ENCODE measurements at places on chromosomes 6 and 20.

- DNase-seq: no peak
Observed at GRCh38 chr6:79134699-79135474, 56.8 kb upstream of the PHIP start.

GRCh38 chr6:170006900-170007467 is 255.6 kb downstream of the ERMARD start:
- no peak for DNase-seq

DNA sequence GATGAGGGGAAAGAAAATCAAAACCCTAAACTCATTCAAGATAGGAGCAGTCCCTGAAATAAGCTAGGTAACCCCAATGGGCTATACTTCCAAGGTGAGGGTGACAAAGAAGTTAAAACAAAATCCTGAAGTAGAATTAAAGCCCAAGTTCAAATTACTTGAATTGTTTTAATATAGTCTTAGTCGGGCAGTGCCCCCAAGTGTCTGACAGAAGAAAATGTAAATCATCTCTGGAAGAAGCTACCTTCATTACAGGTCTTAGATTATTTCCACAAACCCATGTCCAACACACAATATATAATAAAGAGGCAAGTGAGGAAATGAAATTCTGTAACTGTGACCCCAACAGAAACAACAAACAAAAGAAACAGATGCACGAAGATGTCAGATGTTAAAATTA is 36.8 kb upstream of the L3MBTL3 start:
- peak; percentile 15 for DNase-seq

DNA sequence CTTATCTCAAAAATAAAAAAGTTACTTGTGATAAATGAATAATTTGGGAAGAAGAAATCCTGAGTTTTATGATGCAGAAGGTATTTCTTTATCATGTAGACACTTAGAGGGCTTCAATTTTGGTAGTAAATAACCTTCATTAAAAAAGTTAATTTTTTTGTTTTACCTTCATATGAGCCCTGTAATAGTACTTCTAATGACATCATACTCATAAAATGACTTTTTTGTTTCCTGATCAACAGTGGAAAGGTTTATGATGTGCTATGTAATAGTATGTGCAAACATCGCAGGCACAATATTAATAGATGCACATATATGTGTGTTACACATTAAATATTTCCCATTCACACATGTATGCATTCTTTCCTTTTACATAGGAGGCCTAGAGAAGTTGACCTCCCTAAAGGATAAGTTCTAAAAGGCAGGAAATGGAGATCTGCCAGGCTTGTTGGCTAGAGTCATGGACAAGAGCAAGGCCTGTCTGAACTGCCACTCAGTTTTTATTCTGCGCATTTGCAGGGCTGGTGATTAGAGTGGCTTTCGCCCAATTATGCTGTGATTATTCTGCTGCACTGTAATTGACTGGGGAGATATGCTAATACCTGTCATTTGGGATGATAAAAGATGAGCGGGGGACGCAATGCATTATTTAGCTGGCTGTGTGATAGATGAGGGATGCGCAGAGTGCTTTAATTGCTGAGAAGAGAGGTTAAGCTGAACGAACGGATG is 272.6 kb downstream of the TMEM242 start:
- DNase-seq: no peak

- no peak for DNase-seq
Observed at GRCh38 chr20:57835588-57836455, 126.0 kb upstream of the PMEPA1 start.

DNA sequence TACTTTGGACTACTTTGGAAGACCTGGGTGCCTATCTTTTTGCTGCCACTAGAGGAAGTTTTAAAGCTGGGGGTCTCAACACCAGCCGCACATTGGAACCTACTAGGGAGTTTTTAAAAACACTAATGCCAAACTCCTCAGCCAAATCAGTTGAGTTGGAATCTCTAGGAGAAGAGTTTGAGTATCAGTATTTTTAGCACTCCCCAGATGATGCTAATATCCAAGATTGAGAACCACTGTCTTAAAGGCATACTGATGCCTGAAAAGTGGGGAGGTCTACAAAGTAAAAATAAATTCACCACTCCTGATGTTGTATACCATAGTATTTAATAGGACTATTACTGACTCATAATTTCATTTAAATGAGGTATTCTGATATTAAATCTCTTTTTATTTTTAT is 62.9 kb upstream of the COL21A1 start:
- DNase-seq: no peak

GRCh38 chr20:59161721-59162120 is 1.9 kb upstream of the ZNF831 start:
- DNase-seq: no peak

- DNase-seq: peak; percentile 24
Observed at GRCh38 chr6:147390909-147391536, 117.5 kb upstream of the SAMD5 start.

DNA sequence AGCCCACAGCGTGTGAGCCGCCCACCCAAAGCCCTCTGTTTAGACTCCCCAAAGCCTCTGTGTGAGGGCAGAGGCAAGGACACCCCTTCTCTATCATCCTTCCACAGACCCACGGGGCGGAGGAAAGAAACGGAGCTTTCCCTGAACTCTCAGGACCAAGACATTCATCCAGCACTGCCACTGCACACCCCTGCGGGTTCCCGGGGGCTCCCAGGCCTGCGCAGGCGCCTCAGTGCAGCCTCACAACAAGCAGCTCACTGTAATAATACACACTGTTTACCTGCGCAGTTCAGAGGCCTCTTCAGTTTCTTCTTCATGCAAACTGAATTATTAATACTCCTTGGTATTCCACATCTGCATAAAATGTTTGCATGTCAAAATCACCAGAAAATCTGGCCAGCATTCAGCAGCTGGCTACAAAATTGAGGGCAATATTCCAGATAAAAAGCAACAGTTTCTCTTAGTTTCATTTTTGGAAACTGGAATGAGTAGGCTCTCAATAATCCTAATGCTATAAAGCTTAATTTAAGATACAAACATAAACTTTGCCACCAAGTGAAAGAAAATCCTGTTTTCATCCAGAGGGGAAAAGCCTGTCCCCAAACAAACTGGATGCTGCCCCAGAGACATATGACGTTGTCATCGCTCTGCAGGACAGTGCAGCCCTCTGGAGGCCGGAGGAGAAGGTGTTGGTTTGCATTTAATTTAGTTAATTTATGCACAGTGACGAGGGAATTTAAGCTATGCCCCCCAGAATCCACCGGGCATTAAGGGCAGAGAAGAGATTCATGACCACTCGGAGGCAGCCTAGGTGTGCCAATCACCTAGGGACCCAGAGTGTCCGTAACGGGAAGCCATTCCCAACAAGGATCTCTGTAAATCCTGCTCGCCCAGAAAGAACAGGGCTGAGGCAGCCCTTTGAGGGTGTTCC is 45.3 kb downstream of the NINL start:
- peak; percentile 34 for DNase-seq

- DNase-seq: no peak
Observed at GRCh38 chr20:55790178-55790577, 215.1 kb downstream of the CBLN4 start.

DNA sequence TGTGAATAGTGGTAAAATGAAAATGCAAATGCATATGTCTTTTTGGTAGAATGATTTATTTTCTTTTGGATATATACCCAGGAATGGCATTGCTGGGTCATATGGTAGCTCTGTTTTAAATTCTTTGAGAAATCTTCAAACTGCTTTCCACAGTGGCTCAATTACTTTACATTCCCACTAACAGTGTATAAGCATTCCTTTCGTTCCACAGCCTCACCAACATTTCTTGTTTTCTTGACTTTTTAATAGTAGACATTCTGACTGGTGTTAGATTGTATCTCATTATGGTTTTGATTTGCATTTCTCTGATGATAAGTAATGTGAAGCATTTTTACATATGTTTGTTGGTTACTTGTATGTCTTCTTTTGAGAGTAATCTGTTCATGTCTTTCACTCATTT is 144.0 kb downstream of the SIM1 start:
- DNase-seq: no peak

- no peak for DNase-seq
Observed at GRCh38 chr6:15200087-15200486, 45.8 kb upstream of the JARID2 start.

DNA sequence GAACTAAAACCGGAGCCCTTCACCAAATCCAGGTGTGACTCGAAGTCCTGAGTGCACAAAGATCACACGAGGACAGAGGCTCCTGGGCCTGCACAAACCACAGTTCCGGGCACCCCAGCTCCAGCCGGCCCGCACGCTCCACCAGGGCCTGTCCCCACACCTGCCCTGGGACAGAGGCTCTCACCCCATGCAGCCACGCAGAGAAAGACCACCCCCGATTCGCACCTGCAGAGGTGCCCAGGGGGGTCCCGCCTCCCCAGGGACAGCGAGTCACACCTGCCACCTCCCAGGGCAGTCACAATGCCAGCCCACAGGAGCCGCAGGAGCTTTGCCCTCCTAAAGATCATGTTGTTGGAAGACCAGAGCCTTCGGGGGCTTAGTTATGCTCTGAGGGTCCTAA is 25.4 kb upstream of the MRGBP start:
- no peak for DNase-seq

- no peak for DNase-seq
Observed at GRCh38 chr6:156848123-156848522, 70.9 kb downstream of the ARID1B start.

- no peak for DNase-seq
Observed at GRCh38 chr6:105459049-105459448, 56.2 kb upstream of the PREP start.

DNA sequence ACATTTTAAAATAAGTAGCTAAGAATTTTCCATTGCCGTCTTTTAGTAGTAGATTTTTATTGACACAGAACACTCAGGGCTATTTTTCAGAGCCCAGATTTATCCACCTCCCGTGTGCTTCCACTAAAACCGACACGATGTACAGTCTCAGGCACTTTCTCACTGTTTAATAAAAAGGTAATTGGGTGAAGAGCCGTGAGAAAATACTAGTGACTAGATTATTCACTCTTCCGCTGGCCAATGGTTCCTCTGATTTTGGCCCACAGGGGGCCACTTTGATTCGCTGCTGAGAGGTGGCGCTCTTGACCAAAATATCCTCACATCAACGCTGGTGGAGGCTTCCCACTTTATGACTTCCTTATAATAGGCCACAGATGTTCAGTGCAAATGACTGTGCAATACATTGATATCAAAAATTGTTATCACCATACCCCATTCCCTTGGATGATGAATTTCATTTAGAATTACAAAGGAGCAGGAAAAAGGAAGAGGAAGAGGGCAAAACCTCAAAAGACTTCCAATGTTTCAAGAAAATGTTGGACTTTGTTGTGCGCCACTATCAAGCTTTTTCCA is 12.3 kb upstream of the HDDC2 start:
- peak; percentile 58 for DNase-seq

- DNase-seq: no peak
Observed at GRCh38 chr6:13453153-13453552, 34.2 kb downstream of the GFOD1 start.

- DNase-seq: no peak
Observed at GRCh38 chr6:132888701-132889100, 74.3 kb downstream of the RPS12 start.

DNA sequence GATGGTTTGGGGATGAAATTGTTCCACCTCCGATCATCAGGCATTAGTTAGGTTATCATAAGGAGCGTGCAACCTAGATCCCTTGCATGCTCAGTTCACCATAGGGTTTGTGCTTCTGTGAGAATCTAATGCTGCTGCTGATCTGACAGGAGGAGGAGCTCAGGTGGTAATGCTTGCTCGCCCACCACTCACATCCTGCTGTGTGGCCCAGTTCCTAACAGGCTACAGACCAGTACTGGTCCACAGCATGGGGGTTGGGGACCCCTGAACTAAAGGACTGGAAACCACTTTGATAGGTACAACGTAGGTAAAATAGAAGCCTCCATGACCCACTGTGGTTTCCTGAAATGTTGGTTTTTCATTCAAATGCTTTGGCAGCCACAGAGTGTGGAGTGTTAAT is 109.3 kb upstream of the PROKR2 start:
- no peak for DNase-seq

DNA sequence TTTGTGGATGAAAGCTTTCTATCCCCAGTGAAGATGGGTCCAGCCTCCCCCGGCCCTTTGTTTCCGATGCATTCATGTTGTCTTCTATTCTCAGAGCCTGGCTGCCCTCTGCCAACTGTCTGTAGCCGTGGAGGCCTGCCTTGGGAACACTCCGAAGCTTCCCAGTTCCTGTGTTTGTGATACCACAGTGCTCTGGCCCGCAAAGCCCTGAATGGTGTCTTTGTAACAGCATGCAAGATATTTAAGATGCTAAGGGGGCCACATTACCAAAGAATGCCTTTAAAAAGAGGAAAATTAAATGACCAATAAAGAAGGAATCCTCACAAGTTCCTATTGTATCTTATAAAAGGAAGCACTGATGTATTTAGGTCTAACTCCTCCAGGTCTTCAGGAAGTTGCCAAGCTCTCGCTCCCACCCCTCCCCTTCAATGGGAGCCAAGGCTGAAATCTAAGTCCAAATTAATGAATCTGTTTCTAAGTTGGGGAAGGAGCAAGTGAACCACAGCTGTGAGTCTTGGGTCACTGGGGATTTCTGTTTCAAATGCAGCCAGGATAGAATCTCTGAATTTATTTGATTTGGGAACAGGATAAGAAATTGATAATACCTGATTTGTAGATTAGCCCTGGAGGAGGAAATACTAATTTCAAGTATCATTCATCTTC is 596.1 kb downstream of the QKI start:
- DNase-seq: no peak

DNA sequence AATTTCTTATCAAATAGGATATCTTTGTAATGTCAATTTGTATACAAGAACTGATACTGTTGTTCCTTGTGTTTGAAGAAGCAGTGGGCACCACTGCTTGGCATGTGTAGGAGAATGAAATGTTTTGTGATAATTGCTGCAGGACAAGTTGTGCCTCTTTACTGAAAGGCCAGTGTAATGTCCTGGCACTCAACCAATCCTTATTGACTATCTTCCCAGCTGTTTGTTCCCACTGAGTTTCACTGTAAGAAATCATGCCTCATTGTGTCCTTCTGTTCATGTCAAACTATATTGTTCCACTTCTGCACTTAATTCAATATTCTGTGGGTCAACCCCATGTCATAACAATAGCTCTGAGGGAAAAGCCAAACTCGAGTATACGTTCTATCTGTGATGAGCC is 136.1 kb upstream of the FAM83B start:
- DNase-seq: no peak

DNA sequence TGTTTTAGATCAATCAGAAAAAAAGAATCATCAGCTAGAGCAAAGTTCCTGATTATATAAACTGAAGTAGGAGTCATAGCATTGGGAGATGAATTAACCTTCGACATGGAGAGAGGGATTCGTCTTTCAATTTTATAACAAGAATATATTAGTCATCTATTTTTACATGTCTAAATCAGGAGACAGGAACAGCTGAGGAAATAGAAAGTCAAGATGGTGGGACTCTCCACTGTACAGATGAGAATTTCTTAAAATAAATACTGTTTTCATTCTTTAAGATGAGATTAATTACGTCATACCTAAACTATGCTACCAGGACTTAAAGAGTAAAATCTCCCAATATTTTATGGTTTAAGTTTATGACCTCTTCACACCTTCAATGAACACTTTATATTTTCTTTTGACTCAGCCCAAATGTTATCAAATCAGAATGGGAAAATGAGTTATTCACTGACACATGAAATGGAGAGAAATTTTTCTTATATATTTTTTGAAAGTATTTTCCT is 1137.7 kb downstream of the EPHA7 start:
- no peak for DNase-seq

- no peak for DNase-seq
Observed at GRCh38 chr6:137676888-137677287, 182.7 kb upstream of the OLIG3 start.

- no peak for DNase-seq
Observed at GRCh38 chr6:79461205-79461604, 76.0 kb downstream of the LCA5 start.

GRCh38 chr6:111688331-111688730 is 82.7 kb upstream of the TRAF3IP2 start:
- DNase-seq: no peak

All from ACHN (cell line).